ENCODE measurements at places on chromosomes 2 and 18.
A peak's percentile ranks its signal among the peaks of the same experiment; 100 is the strongest.

- no peak for DNase-seq
Observed at GRCh38 chr2:38192976-38193375, 117.0 kb upstream of the CYP1B1 start.

GRCh38 chr2:29490045-29490444, 374.8 kb downstream of the CLIP4 start:
- DNase-seq: no peak

DNA sequence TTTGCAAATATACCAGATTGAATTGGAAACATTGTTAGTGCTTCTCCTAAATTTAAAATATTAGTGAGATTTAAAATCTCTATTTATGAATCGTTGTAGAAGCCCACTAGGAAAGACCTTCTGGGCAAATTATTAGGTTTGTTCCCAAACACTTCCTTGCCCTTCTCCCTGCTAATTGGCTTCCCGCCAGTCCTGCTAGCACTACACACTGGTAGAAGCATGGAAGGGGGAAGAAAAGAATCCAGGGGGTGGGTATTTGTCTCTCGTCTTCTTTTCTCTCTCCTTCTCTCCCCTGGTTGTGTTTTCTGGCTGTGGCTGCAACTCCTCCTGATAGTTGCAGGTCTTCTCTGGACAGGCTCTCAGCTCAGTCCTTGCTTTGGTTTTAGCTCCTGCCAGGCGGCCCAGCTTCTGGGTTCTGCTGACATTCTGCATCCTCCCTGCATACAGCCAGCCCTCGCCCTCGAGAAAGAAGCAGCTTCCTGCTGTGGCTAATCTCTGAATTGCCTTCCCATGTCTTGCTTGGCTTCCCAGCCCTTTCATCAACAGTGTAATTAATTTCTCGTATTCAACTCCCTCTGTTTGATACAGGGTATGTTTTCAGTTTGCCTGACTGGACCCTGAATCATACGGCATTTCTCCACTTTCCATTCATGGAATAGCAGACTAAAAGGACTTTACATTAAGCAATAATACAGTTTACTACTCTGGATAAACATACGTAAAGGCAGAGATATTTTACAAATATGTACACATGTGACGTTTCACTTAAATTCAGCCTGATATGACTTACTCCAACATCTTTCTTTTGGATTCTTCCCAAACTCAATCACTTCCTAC, 6.9 kb upstream of the PARD3B start:
- peak; percentile 75 for DNase-seq

DNA sequence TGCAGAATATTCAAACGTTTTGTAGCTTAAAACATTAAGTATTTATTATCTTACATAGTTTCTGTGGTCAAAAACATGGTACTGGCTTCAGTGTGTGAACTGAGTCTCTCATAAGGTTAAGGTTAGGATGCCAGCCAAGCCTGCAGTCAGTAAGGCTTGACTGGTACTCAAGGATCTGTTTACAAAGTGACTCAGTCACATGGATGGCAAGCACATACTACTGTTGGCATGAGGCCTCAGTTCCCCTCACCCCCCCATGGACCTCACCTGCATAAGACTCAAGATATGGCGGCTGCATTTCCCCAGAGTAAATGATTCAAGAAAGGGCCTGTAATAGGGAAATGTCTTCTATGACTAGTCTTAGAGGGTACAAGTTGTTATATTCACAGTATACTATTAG, 1167.5 kb downstream of the DPP10 start:
- DNase-seq: no peak

DNA sequence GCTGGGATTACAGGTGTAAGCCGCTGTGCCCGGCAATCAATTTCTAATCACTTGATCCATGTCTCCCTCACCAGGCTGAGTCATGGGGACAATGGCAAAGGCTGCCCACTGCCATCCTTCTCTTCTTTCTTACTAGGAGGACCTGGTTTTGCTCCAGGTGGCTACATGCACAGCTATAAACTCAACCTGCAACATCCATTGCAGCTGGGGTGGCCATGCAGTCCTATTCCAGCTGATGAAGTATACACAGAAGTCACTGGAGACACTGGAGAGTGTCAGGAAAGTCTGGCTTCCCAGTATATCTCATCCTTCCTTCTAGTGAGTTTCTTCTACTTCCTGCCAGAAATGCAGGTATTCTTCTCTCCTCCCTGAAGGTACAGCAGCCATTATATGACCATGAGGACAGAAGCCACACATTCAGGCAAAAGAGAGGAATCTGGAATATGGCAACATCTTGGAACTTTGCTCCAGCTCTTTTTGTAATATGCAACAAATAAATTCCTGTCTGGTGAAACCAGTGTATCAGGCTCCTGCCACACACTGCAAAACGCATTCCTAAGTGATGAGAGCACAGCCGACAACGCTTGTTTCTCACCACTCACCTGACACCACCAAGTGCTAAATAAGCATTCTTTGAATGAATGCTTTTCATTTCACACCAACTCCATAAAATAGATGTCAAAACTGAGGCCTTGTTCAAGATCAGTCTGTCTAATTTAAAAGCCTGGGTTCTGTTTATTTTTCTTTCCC, 32.3 kb downstream of the SCTR start:
- DNase-seq: no peak

- DNase-seq: peak; percentile 75
Observed at GRCh38 chr18:61892683-61893308, at the start of gene RNF152. Gene RNF152 (minus strand): TSS chr18:61893007. CDS start chr18:61816463, 76,544 bp downstream.

DNA sequence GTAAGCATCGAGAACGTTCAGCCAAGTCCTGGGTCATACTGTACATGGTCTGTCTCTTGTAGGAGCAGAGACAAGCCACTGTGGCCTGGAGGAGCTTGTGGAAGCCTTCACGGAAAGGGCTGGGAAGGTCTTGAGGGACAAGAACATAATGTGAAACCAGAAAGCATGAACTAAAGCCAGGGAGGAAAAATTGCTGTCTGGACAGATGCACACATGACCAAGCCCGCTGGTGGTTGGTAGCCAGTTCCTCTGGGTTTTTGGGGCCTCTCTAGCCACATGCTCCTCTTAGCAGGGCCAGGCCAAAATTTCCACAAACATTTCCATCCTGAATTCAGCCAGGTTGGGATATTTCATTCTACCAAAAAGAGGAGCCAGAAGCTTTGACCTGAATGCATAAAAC, 196.2 kb upstream of the SIX2 start:
- DNase-seq: no peak

DNA sequence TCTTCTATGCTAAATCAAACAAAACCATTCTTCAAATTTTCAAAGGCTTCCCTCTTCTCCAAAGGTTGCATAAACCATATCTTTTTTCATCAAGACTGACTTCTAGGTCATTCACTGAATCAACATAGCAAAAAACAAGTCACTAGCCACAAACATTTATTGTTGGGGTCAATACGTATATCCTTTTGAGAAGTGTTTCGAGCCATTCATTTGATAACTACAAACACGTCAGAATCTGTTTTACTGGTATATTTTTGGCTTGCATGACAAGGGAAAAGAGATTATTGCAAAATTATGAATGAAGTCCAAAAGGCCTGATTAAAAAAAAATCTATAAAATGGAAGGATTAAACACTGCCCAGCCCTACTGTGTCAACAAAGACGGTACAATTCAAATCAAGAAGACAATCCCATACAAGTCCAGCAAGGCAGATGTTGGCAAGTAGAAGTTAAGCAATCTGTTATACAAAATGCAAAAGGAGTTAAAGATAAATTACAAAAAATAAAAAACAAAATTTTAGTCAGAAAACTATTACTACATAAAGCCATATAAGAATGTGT, 222.4 kb downstream of the SRBD1 start:
- no peak for DNase-seq

- DNase-seq: no peak
Observed at GRCh38 chr2:86073225-86073624, 32.5 kb downstream of the POLR1A start.

DNA sequence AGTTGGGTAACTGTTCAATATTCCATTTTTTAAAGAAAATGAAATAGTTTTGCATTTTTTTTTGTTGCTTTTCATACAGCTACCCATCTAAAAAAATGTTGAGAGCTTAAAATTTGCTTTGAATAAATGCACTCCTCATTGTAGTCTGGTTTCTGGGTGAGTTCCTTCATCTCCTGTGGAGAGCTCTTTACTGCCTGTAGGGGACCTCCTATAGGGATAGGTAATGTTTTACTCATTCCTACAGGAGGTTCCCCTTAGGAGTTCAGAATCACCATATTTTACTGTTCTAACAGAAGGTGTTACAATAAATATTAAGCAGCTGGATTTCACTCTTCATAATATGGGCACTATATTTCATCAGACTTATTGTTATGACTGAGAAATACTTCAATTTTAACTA, 947.3 kb upstream of the CRIM1 start:
- DNase-seq: no peak

- DNase-seq: no peak
Observed at GRCh38 chr2:201196003-201196402, 13.1 kb downstream of the CASP10 start.

DNA sequence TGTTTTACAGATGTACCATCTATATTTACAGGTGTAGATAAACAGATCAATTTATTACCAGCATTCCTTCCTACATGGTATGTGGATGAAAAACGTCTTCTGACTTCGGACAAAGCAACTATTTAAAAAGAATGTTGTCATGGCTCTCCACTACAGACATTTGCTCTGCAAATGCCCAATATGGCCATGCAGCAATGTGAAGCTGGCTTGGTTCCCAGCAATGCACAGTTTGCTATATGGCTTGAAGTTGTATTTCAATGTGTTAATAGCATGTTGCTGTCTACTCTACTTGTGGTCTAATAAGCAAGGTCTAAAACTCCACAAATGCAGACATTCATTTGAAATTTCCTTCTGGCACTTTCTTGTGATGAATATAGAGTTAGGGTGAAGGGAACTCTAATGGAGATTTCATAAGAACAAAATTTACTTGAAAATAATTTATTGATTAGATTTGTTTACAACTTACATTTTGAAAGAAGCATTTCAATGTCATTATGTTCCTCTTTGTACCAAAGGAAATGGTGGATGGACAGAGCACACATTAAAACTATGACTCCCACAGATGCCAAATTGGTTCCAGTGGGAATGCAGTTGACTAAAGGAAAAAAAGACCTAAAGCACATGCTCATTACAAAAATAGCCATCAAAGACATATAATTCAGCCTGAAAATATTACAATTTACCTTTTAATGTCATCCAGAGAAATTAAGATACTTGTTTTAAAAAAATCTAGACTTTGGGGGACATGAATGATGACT, 234.0 kb downstream of the DYM start:
- DNase-seq: no peak

- DNase-seq: no peak
Observed at GRCh38 chr2:136362676-136363390, 244.9 kb upstream of the CXCR4 start.

DNA sequence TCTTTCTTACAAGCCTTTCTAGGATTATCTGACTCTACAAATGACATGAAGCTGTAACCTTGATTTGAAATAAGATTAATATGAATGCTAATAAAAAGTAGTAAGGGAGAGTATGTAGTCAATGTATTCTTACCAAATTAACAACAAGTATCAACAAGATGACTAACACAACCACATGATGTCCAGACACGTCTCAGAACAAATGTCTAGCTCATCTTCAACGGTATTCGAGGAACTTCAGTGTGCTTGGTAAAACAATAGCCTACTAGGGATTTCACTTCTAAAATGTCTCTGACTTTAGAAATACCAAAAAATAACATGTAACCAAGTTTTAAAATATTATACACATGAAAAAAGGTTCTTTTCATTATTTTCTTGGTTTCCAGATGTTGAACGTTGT, 3.4 kb downstream of the HDLBP start:
- no peak for DNase-seq

DNA sequence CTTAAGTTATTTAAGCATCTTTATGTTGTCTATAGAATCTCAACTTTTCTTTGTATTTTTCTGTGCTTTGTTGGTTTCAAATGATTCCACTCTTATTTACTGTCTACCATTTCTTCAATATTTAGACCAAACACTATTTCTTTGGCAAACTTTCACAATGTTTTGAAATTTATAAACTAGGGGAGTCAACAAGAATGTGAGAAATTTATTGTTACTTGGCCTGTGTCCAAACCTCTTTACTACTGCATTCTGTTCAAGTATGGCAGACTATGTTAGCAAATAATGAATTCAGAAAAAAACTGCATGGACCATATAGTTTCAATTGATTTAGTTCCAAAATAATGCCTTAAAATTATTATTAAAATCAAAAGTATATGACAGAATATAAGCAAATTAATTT, 470.2 kb downstream of the FBXO15 start:
- DNase-seq: no peak

DNA sequence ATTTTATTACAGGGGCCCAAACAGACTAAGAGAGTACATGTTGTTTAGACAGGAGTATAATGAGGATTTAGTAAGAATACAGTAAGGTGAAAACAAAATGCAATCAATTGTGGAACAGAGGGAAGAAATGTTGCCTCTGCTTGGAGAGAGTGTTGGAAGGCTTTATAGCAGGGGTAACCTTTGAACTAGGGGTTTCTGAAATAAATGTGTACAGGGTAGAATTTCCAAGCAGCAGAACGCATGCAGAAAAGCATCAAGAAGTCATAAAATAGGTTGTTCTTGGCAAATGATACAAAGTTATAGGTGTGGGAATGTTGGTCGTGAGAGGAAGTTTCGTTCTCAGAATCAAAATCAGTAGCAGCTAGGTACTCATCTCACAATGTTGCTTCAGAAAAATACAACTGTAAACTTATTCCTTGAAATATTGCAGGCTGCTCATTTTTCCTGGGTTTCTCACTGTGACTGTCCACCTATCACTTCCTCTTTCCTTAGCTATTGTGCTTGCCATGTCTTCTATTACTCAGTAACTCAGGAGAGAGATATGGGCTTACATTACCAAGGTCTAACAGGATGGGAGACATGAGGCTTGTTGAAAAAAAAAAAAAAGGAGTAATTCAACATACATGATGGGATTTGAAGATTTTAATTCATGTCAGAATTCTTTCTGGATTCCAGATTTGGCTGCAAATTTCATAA, 17.1 kb upstream of the HNMT start:
- no peak for DNase-seq

DNA sequence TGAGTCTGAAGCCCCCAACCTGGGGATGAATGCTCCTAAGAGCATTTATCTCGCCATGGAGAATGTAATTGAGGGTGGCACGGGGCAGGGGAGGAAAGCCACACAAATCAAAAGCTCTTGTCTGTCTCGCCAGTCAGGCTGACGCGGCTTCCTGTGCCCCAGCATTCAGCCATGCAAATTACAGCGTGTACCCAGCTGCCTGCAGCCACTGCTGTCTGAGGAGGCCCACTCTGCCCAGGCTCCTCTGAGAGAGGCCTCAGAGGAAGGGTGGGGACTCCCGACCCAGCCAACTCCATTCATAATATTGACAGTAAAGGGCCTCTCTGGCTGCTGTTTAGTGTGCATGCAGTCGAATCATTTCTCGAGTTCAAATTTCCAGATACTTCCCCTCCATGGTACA, 22.0 kb downstream of the SMAD7 start:
- DNase-seq: no peak

DNA sequence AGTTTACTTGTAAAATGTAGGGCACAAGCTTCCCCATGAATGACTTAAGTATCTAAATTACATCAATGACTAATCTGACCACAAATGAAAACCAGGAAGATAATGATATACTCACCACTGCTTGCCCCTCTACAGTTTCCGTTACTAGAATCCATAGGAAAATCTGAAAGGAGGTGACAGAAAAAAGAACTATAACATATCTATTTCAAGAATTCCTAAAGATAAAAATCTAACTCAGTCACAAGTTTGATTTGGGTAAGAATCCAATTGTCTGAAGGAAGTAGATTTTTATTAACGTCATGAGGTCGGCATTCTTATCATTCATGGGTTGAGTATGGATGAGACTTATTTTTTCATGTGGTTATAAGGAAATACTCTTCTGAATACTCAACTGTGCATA, 7.8 kb downstream of the FRZB start:
- DNase-seq: no peak

- no peak for DNase-seq
Observed at GRCh38 chr18:44824884-44825283, 144.2 kb downstream of the SETBP1 start.

Data from sigmoid colon (tissue), 7 donors.